Right ventricle myocardium inferior (tissue), 1 donor: ENCODE measurements at places on chromosomes 4 and X.
A peak's percentile ranks its signal among the peaks of the same experiment; 100 is the strongest.

- DNase-seq = no peak
These were observed 21.8 kb downstream of the CMC4 start for GRCh38 chrX:155048977-155049619.

DNA sequence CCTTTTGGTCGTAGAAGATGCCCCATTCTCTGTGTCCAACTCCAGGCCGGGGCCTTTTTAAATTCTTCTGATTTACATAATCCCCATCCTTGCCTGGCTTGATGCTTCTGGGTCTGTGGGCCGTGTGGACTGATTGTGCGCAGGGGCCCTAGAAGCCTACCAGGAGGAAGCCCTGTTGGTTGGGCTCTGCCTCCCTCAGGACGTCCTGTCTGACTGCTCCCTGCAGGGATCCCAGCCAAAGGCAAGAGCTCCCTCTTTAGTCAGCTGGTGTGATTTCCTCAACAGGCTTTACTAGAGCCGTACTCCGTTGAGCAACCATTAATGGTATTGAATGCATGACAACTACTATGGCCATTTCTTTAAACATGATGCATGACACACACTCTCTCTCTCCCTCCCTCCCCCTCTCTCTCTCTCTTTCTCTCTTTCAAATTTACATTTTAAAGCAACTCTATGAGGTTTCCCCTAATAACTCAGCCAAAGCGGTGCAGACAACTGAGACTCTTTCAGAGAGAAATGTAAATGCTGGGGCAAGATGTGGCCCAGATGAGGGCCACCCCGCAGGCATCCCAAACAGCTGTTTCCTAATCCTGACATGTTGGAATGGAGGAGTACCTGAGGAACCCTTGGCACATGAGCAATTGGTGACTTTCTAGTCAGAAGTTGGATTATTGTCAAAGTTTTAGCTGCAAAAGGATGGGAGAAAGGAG is 117.3 kb downstream of the DRD5 start:
- no peak for DNase-seq

DNA sequence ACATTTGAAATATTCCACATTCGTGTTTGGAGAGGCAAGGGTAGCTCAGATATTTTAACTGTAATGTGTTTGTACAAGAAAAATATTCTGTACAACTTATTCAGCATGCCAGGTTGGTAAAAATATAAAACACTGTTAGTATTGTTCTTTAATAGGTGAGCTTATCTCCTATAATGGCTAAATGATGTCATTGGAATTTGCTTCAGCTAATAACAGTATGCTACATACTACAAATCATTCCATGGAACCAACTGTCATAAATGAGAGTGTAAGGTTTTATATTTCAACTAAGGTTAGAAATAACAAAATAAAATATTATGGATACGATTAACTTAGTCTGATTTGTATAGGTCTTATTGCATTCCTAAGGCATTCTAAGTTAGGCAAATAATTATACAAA is 206.6 kb downstream of the ADGRL3 start:
- no peak for DNase-seq

- no peak for DNase-seq
These were observed 6.4 kb upstream of the GSX2 start for GRCh38 chr4:54093324-54094240.

GRCh38 chr4:144650311-144651005 is 4.5 kb downstream of the HHIP start:
- no peak for DNase-seq

GRCh38 chr4:94395562-94395961 is 52.9 kb upstream of the HPGDS start:
- DNase-seq = no peak

DNA sequence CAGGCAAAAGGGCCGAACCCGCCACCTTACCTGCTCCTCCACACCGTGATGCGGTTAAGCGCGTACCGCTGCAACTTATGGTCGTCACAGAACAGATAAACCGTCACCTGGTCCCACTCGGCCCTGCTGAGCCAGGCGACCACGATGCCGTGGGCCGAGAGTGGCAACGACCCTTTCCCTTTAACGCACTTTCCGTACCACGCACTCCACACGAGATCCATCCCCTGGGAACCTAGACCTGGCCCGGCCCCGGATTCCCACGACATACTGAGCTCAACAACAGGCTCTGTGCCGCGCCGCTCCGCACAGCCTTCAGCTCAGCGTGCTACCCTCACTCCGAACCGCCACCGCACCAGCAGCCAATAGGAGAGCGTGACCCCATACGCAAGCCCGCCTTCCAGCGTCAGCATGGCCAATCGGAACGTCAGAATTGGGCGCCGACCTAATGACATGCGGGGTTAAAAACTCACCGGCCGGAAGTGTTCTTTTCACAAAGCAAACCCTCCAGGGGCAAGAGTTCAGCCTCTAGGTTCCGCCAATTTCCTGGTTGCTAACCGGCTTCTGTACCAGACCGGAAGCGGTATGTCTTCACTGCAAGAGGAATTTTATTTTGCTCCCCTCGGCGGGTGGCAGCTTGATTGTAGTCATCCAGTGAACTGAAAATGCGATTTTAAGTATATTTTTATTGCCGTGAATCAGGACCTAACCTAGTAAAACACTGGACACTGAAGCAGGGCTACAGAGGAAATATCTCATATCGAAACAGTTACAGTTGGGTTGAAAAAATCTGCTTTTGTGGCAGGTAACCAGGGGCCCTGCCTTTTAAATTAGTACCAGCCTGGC is at the start of gene LAS1L:
LAS1L (minus strand) TSS at position 338 of the 843 bp plus-strand sequence; CDS start at position 266, 72 bp downstream.
- peak; percentile 94 for DNase-seq

- no peak for DNase-seq
These were observed 153.6 kb downstream of the RBMX2 start for GRCh38 chrX:130555341-130555740.

- DNase-seq = no peak
These were observed 61.3 kb downstream of the LUZP4 start for GRCh38 chrX:115350711-115351381.

- DNase-seq = no peak
These were observed 106.4 kb downstream of the MMRN1 start for GRCh38 chr4:90001023-90001422.

DNA sequence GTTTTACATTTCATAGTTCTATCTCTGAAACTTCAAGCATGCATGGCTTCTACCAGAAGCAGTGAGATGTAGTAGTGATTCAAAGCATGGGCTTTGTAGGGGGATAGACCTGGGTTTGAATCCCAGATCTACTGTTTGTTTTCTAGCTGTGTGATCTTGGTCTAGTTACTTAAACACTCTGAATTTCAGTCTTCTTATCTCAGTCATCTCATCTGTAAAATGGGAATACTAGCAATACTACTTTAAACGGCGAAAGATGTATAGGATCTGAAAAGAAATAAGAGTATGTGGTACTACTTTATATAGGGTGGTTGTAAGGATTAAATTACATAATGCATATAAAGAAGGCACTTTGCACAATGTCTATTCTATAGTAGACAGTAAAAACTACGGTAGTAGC is 20.0 kb upstream of the RNF128 start:
- no peak for DNase-seq

- no peak for DNase-seq
These were observed 493.8 kb downstream of the FAT4 start for GRCh38 chr4:125808570-125808969.
